ENCODE measurements at places on chromosomes 11 and 22.

GRCh38 chr22:44933666-44934453 lies 75.9 kb downstream of the PHF21B start:
- DNase-seq: no peak

DNA sequence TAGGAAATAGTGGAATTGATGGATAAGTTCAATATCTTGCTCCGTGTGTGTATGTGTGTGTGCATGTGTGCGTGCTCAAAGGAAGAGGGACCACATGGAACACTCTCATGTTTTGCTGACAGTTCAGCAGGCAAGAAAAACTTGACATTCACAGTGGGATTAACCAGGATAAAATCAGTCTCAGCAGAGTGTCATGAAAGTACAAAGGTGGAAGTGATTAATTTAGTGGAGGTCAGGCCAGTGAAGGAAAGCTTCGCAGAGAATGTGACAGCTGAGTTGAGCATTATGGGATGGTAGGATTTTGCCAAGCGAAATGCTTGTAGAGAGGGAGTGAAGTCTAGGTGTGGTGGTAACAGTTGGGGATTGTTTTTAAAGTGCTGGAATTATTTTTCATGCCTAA lies 15.7 kb upstream of the FBXO3 start:
- no peak for DNase-seq

DNA sequence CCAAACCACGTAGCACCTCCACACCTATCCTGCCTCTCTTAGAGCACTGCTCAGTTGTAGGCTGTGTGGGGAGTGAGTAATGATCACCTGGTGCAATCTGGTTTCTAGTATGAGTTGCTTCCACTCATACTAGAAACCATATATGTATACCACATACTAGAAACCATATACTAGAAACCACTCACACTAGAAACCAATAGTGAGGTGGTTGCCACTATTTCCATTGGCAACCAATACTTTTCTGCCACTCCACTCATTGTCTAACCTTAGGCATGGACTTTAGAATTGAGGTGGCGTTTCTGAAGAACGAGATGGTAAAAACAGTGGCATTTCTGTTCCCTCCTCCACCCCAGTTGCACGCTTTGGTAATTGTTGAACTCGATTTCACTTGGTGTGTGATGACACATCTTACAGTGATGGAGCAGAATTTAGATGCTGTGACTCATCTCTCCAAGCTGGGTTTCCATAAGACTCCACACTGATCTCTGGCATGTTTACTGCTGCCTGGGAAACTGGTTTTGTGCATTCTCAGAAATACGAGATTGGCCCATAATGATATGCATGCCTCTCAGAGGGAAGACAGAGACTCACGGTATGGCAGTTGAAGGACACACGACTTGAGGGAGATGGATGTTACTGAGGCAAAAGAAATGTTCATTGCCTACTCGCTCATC lies 82.9 kb downstream of the KIRREL3 start:
- DNase-seq: no peak

GRCh38 chr22:26479043-26479791 lies 4.4 kb downstream of the HPS4 start:
- DNase-seq: no peak

- DNase-seq: no peak
Measured at GRCh38 chr11:33412241-33412640, 155.1 kb downstream of the HIPK3 start.

DNA sequence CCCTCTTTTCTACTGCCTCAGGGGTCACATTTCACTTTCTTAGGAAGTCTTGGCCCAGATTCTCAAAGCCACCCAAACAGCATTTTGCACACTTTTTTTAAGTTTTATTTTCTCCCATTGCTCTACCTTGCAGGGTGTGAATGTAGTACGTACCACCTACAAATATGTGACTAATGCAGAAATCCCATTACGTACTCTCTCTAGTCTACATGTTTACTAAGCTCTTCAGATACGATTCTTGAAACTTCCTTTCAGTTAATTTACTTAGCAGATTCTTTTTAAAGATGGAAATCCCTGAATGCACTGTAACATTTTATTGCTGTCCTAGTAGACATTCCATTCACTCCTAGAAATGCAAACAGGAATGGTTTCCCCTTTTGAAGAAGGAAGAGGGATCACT lies 61.3 kb downstream of the LRRC4C start:
- no peak for DNase-seq

GRCh38 chr11:2577031-2577990 lies 122.5 kb downstream of the KCNQ1OT1 start:
- DNase-seq: no peak

DNA sequence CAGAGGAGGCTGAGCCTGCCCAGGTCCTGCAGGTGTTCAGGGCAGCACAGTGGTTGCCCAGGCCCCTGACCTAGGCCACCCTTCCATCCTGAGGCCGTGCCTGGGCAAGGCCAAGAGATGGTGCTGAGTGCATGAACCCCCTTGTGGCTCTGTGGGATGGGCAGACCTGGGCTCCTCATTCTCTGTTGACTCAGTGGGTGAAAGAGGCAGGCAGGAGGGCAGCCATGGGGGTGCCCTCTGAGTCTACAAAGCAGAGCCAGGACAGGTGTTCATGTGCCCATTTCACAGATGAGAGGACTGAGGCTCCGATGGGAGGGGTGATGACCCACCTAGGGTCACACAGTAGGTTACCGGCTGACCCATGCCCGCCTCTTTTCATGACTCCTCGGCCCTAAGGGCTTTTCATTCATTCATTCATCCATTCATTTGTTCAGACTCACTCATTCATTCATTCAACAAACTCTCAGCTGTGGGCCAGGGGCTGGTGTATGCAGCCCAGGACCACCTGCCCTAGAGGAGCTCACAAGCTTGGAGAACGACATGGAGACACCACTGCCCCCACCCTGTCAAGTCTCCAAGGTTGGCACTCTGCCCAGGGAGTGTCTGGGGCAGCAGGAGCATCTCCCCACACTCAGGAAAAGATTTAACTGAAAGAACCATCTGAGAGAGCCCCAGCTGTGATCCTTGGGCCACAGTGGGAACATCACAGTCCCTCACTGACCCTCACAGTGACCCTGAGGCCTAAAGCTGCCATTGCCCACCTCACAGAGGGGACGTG lies 40.5 kb downstream of the IGLL5 start:
- no peak for DNase-seq

DNA sequence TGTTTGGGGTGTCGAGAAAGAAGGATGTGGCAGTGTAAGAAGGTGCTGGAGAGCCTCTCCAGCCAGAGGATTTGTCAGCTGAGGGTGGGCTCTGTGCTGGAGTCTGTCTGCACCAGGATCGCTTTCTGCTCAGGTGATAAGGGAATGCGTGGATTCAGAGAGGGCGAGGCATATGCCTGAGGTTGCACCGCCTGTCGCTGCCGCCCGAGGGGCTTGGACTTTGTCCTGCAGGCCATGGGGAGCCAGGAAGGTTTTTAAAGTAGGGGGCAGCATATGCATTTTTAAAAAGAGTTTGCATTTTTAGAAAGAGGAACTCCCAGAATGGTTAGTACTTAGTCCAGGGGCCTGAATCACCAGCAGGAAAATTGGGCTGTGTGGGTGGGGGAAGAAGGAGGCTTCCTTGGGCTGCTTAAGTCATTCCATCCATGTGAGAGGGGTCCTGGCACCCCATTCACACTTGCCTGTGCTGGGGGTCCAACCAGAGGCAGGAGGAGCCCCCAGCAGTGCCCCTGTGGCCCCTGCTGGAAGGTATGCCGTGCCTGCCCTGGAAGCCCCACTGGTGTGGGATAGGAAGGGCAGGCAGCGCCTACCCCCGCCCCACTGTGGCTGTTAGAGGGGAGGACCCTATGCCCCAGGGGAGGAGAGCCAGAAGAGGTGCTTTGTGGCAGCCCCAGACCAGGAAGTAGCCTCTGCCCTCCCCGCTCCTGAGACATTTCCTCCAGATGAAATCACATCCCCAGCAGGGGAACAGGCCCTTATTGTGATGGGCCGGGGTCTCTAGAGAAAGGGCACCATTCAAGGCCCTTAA lies 35.8 kb upstream of the MYRF start:
- DNase-seq: no peak
